ENCODE measurements at places on chromosomes 6 and 20.
A peak's percentile ranks its signal among the peaks of the same experiment; 100 is the strongest.

GRCh38 chr6:163777716-163778115 is 363.2 kb downstream of the QKI start:
- DNase-seq = no peak

- DNase-seq = peak; percentile 23
These were observed 47.9 kb downstream of the COL11A2 start for GRCh38 chr6:33144373-33144772.

DNA sequence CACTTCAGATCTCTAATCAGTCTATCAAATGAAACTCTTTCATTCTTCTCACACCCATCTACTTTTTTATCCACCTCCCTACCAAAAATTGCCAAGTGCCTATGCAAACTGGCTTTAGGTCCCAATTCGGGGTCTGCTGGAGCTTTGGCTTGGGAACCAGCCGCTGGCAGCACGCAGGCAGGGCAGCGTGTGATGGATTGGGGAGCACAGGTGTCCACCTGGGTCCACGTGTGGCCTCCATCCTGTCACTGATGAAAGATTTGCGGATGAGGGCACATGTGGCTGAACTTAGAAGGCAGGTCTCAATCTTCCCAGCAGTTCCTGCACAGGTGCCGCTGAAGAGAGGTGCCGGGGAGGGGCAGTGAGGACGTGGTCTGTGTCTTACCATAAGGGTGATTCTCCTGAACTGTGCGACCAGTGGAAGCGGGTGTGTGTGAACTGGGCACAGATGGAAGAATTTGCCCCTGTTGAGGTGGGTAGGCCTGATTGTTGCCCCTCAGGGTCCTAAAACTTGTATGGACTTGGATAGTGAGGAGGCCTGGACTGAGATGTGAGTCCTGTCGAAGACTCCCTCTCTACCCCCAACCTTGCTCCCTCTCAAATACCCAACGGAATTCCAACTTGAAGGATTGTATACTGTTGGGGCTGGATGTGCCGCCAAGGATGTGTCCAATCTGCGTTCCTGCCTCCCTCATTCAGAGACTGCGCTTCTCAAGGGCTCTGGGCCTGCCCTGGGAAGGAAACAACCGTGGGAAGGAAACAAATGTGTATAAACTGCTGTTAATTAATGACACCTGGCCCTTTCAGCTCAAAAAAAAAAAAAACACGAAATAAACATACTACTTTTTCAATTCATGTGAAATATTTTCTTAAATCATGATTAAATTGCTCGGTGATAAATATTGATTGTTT is 18.4 kb upstream of the RAET1L start:
- no peak for DNase-seq

DNA sequence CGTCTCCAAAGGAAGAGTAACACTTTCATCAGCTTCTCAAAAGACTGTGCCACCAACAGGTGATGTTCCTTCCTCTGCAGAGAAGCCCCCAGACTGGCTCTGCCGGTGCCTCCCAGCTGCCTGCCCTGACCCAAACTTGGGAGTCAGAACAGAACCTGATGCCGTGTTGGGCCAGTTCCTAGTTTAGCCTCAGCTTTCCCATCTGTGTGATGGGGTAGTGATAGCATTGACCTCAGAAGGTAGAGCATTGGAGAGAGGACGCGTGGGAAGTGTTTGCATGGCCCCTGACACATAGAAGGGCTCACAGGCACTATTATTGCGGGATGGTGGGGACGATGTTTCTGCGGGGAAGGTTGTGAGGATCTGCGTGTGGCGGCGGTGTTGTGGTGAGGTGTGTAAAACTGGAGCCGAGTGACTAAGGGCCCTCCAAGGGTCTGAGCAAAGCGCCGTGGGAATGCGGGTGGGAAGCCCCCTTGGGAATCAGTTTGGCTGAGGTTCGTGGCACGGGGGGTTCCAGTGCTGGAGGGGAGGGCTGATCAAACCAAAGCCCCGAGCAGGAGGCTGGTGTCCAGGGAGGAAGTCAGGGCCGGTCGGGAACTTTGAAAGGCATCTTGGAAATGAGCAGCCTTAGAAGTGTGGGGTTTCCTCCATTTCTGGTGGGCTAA is 1.7 kb downstream of the NTSR1 start:
- no peak for DNase-seq

DNA sequence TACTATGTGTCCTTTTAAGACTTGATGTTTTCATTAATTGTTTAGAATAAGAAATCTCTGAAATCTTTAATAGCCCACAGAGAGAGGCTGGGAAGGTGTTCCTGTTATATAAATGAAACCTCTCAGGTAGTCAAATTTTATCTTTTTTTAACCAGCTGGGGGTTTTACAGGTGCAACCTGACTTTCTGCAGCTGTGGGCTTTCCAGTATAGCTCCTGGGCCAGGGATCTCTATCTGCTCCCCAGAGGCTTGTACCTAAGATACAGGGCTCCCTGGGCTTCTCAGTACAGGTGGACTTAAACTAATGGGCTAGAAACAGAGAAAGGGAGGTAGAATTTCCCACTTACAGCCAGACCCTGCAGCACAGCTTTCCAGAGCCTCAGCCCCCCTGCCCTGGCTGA is 49.4 kb downstream of the HLA-C start:
- no peak for DNase-seq

GRCh38 chr6:40922281-40922680 is 116.7 kb downstream of the UNC5CL start:
- DNase-seq = no peak

GRCh38 chr20:46965477-46965876 is 70.8 kb downstream of the EYA2 start:
- DNase-seq = no peak

- peak; percentile 72 for DNase-seq
These were observed 25.1 kb downstream of the NEDD9 start for GRCh38 chr6:11207199-11207968.

DNA sequence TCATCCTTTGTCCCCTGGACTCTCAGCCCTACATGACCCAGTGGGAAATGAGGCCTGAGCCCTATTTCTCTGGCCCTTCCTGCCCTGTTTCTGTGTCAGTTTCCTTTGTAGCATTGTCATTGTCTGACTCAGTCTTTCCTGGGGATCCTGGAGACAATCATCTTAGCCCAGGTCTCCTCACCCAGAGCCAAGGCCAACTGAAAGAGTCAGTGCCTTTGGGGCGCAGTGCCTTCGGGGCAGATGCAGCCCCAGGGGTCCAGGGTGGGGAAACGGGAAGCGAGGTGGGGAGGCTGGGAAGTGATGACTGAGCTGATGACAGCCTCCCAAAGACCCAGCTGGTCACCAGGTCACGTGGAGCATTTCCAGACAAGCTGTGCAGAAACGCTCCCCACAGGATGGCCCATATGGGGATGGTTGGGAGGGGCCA is 93.3 kb upstream of the SULF2 start:
- DNase-seq = no peak

Data from CD4-positive, alpha-beta T cell treated with Interferon gamma for 1 hour (primary cell).